Upper lobe of left lung (tissue), 6 donors: ENCODE measurements at places on chromosomes 3 and 15. TPM values are rescaled to one million over a fixed set of nuclear protein-coding genes. Genes with fewer than 3 reads are reported as not detected.

Gene PLSCR5
- not detected for total RNA-seq

Gene ULK3
- total RNA-seq, result 52.4 TPM

Gene ABCC5
- total RNA-seq, result 42.8 TPM

- peaks cover 12% of the 10 kb centered on the region for H3K4me1 ChIP-seq
- no peaks in the 10 kb centered on the region for H3K36me3 ChIP-seq
- no peak overlapping the region for H3K27ac ChIP-seq
- no peaks in the 10 kb centered on the region for H3K27me3 ChIP-seq
- no peak for DNase-seq
- H3K4me3 ChIP-seq, result no peak overlapping the region
Observed at GRCh38 chr3:24368605-24369004, 126.0 kb downstream of the THRB start.

DNA sequence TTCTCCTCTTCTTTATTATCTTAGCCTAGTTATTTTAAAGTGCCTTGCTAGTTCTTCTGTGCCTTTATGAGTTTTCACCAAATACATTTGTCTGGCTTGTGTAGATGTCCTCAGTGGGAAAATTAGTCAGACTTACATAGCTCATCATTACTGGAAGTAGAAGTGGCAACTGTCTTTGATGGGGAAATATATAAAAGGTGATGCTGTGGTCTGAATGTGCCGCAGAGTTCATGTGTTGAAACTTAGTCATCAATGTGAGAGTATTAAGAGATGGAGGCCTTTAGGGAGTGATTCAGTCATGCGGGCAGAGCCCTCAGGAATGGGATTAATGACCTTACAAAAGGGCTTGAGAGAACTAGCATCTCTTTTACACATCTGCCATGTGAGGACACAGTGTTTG lies 6.4 kb upstream of the ERICH6 start:
- H3K4me1 ChIP-seq, result no peaks in the 10 kb centered on the region
- no peaks in the 10 kb centered on the region for H3K27me3 ChIP-seq
- H3K36me3 ChIP-seq, result no peaks in the 10 kb centered on the region
- DNase-seq, result no peak
- H3K27ac ChIP-seq, result no peak overlapping the region

Gene GOLGA8R
- 13.3 TPM for total RNA-seq

DNA sequence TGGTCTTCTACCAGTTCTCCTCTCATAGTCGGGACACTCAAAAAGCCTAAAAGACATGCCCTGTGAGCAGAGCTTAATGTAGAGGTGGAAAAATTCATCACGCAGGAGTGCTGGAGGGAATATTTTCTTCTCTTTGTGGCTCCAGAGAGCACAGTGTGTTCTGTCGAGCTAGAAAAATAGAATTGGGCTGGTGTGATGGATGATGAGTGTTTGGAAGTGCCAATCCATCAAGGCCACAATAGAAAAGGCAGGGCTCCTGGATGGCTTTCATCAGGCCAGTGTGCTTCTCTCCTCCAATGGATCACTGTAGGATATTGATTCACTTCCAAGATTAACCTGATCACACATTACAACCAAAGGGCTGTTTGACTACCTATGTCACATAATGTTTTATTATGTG lies 65.7 kb downstream of the CD47 start:
- H3K27me3 ChIP-seq, result no peaks in the 10 kb centered on the region
- no peaks in the 10 kb centered on the region for H3K36me3 ChIP-seq
- DNase-seq, result no peak
- H3K4me1 ChIP-seq, result no peaks in the 10 kb centered on the region

Gene ATP13A5
- 0.76 TPM for total RNA-seq

Gene ONECUT1
- total RNA-seq, result not detected

Gene CAPN3
- 48.6 TPM for total RNA-seq

GRCh38 chr15:101058735-101059134 lies 139.6 kb downstream of the LRRK1 start:
- H3K36me3 ChIP-seq, result peaks cover 13% of the 10 kb centered on the region
- no peak overlapping the region for H3K27ac ChIP-seq
- H3K27me3 ChIP-seq, result no peaks in the 10 kb centered on the region
- no peak for DNase-seq

Gene GOLGA6L7
- total RNA-seq, result not detected
